ENCODE measurements at places on chromosomes 13 and 19.

GRCh38 chr19:56114051-56114777, 6.9 kb downstream of the ZNF787 start:
- no peak for DNase-seq

DNA sequence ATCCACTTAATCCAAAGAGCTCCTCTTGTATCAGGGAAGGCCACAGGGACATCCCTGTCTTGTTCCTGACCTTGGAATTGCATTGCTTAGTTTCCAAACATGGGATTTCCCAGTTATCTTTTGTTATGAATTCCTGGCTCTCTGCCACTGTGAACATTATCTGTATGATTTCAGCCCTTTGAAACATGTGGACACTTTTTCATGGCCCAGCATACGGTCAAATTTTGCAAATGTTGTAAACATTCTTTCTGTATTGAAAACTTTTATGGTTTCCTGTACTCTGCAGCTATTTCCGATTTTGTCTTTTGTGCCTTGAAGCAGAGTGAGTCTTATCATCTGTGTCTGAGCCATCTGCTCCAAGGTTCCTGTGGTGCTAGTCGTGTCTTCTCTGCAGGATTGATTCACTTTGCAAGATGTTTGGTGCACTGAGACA, 4.5 kb upstream of the CFAP97D2 start:
- no peak for DNase-seq

DNA sequence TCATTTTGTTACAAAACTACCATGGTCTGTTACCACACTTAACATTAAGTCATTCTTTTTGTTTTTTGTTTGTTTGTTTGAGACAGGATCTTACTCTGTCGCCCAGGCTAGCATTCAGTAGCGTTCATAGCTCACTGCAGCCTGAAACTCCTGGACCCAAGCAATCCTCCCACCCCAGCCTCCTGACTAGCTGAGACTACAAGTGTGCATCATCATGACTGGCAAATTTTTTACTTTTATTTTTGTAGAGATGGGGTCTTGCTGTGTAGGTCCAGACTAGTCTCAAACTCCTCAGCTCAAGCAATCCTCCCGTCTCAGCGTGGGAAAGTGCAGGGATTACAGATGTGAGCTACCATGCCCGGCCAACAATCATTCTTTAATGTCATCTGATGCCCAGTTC, 3.3 kb downstream of the ALDH16A1 start:
- DNase-seq: no peak

DNA sequence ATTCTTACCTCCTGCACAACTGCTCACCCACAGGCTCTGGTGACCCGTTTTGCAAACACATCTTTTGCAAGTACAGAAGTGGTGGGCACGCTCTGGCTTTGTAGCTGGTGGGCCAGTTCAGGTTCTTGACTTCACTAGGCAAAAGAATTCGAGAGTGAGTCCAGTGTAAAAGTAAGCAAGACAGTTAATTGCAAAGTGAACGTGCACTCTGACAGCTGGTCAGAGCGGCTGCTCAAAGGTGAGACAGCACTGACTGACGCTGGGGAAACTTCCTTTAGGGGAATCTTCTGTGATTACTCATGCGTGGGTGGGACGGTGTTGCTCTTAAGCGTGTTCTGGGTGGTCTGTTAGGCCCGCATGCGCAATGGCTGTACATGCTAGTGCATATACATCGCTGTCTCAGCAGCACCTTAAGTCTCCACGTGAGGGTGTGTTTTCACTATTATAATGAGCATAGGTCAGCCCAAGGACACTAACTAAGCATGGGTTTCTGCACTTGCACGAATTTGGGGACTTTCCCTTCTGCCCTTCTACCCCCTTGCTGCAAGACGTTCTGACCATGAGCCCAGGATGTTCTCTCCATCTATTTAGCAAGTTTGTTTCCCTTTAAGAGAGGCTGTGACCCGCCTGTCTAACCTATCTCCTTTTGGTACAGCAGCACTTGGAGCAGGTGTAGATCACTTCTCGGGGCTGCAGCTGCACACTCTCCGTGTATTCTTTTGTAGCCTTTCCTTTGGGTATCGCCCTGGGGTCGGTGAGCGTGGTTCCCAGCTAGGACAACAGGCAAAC, 30.2 kb upstream of the CD33 start:
- DNase-seq: no peak

DNA sequence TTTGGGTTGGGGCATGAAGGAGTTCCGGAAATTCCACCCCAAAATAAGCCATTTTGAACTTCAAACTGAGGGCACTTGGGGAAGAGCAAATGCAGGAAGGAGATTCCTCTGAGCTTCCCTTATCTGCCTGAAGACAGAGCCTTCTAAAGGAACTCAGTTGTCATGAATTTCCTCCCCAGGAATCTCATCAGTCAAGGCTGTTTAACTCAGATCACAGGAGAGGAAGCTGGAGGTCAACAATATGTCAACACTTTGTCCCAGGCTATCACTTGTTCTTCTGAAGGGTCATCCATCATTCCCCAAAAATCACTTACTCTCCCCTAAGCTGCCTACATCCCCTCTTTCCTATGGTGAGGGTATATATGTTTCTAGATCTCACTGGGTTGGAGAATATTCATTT, 26.0 kb upstream of the CHST8 start:
- DNase-seq: peak; percentile 13

GRCh38 chr19:29119590-29119989, 93.4 kb downstream of the UQCRFS1 start:
- DNase-seq: no peak

Measured in K562 (cell line).